ENCODE measurements at places on chromosomes 16 and 17.

DNA sequence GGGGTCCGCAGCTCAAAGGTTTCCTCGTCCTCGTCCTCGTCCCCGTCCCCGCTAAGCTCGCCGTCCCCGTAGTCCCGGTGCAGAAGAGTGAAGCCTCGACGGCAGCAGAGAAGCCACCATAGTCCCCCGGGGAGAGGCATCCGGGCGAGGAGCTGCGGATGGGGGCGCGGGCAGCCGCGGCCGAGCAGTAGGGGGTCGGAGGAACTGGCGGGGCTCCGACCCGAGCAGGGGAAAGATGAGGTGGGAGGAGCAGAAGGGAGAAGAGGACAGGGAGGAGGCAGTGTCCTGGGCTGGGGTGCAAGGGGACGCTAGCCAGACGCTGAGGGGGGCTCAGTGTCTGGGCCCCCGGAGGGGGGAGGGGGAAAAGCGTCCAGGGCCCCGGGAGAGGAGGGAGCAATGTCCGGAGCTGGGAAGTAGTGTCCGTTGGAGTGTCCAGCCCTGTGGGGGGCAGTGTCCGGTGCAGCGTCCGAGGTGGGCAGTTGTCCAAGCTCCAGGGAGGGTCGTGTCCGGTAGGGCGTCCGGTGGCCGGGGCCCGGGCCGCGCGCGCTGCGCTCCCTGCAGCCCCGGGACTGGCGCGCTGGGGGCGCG is at the start of gene PLEKHH3:
PLEKHH3 (minus strand) TSS at position 571 of the 588 bp plus-strand sequence; CDS start at position 140, 431 bp downstream.
- DNase-seq, result no peak

GRCh38 chr17:76714822-76715495 is 4.2 kb upstream of the MXRA7 start:
- peak; percentile 52 for DNase-seq

DNA sequence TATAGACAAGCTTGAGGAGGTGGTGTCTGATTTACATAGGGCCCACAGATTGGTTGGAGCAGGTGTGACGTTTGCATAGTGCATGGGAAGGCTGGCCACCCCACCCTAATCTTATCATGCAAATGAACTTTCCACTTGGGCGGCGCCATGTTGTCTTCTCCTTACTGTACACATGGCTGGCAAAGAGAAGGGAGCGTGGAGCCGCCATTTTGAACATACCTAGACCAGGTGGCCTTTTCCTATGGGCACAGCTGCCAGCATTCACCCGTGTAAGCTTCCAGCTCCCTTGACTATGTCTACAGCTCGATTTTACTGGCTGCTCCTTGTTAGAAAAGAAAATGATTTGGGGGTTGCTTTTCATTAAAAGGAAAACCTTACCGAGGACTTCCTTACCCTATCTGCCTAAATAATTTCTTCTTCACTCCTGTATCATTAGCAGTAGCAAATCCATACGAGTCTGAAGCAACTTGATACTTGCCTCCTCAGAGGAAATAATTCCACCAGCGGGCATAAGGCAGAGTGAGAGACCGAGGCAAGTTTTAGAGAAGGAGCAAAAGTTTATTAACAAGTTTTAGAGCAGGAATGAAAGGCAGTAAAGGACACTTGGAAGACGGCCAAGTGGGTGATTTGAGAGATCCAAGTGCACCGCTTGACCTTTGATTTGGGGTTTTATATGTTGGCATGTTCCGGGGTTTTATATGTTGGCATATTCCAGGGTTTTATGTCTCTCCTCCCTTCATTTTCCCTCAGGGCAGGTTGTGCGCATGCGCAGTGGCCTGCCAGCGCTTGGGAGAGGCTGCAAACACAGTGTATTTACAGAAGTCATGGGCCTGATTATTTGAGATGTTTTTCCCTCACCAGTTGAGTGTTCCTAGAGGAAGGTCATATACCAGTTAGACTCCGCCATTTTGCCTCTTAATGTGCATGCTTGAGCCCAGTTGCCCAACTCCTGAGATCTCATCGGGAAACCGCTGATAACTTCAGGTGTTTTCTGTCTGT is 65.7 kb downstream of the MARF1 start:
- DNase-seq, result no peak

DNA sequence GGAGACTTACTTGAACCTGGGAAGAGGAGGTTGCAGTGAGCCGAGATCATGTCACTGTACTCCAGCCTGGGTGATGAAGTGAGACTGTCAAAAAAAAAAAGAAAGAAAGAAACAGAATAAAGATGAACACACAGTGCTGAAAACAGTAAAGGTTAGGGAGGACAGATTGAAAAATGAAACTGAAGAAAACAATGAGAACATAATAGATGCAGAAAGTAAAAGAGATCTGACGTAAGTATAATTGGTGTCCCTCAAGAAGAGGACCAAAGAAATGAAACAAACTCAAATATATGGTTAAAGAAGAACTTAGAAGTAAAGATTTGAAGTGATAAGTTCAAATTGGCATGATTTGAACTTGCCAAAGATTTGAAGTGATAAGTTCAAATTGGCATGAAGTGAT is 7.1 kb downstream of the DCAF7 start:
- no peak for DNase-seq

- DNase-seq, result no peak
These were observed 8.9 kb upstream of the KRTAP17-1 start for GRCh38 chr17:41324180-41325075.

DNA sequence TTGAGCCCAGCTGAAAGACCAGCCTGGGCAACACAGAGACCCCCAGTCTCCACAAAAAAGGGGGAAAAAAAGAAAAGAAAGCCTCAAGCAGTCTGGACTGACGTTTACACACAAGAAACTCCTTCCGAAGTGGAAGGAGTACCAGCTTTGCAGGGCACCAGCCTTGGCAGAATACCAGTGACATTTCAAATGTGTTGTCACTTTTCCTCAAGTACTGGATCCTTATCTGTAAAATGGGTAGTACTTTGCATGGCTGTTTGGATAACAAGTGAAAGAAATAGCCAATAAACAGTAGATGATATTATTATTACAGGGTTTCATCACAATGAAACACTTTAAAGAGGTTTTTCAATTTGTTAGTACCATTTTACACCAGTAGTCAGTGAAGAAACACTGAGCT is 14.2 kb downstream of the YWHAE start:
- DNase-seq, result no peak

GRCh38 chr17:15265131-15265530 is at the start of gene PMP22:
TSS of gene PMP22 (minus strand) at chr17:15265326. CDS start at chr17:15260727, 4,599 bp downstream.
- DNase-seq, result no peak

- no peak for DNase-seq
These were observed 388.5 kb upstream of the TNRC6C start for GRCh38 chr17:77569846-77570564.

DNA sequence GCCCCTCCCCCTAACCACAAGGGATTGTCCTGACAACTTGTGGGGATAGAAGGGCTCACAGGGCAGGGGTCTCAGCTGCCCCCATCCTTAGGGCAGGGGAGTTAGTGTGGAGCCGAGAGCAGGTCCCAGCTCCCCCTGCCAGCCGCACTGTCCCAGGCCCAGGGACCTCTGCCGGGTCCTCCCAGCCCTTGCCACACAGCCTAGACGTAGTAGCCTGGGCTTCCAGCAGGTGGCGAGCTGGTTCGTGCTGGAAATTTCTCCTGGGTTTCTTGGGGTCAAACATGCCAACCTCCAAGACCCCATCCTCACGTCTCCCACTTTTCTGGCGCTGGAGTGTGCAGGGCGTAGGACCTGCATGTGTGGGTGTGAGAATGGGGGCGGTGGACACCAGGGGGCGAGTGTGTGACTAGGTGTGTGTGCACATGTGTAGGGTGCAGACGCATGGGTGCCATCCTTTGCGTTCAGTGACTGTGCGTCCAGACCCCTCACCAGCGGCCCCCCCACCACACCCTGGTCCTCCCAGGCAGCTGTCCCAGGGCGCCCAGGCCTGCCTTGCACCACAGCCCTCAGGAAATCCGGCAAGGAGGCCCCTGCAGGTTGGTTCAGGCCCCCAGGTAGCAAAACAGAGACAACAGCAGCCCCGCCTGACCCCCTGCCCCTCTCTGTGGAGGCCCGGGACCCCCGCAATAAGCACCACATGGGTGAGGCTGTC is 29.5 kb downstream of the SBK1 start:
- peak; percentile 20 for DNase-seq

DNA sequence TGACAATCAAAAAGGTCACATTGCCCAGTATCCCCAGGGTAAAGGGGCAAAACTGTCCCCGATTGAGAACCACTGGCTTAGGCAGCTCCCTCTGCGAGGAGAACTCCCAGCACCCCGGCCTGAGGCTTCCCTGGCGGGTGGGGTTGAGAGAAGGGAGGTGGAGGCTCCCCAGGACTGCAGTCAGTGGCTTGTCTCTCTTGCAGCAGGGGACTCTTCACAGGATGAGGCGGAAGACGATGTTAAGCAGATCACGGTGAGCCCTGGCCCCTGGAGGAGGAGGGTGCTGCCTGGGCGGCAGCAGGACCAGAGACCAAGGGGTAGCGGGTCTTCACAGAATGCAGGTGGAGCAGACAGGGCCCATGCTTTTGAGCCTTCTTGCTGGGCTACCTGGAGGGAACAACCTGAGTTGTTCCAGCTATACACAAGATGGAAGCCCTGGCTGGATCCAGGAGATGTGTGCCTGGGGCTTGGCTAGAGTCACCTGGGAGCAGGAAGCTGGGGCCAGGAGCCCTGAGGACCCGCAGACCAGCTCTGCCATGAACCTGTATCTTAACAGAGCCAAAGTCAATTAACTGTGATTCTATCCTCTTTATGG is 16.8 kb downstream of the POLR3E start:
- no peak for DNase-seq

- DNase-seq, result no peak
These were observed 80.8 kb upstream of the HSBP1 start for GRCh38 chr16:83727018-83727417.

GRCh38 chr16:89691231-89691985 is 4.9 kb downstream of the CDK10 start:
- no peak for DNase-seq

- no peak for DNase-seq
These were observed 10.4 kb downstream of the PRR11 start for GRCh38 chr17:59165933-59166342.

DNA sequence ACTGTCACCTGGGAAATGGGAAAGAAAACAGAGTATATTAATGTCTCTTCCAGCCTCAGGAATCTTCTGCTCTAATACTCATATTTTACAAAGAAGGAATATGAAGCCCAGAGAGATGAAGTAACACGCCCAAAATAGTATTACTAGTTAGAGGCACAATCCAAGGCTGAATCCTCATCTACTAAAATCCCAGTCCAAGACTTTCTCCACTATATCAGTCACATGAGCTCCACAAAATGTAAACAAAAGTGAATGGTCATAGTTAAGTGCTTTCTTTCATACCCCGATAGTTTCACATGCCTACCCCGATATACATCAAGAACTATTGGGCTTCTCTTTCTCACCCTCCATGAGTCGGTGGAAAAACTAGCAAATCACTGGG is 965 bp downstream of the INTS2 start:
- DNase-seq, result no peak

- DNase-seq, result no peak
These were observed 37.6 kb downstream of the WSCD1 start for GRCh38 chr17:6107791-6108190.

GRCh38 chr17:28926366-28926765 is 23.5 kb upstream of the DHRS13 start:
- DNase-seq, result no peak

GRCh38 chr17:83144421-83145357 is 65.3 kb downstream of the METRNL start:
- no peak for DNase-seq

GRCh38 chr16:26905336-26905735 is 161.4 kb upstream of the C16orf82 start:
- DNase-seq, result no peak

GRCh38 chr17:81422776-81423697 is 27.8 kb downstream of the BAHCC1 start:
- DNase-seq, result no peak

GRCh38 chr16:65740711-65741110 is 618.8 kb upstream of the CDH11 start:
- DNase-seq, result no peak

DNA sequence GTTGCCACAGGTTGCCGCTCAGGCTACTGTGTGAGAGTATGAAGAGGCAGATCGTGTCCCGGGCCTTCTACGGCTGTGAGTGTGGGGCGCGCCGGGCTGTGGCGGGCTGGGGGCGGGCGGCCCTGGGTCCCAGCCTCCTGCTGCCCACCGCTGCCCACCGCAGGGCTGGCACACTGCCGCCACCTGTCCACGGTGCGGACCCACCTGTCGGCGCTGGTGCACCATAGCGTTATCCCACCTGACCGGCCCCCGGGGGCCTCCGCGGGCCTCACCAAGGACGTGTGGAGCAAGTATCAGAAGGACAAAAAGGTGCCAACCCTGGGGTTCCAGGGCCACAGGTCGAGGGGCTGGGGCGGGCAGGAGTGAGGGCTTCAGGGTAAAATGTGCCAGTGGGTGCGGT is 28.7 kb downstream of the MNT start:
- DNase-seq, result no peak

GRCh38 chr16:17328932-17329331 is 141.8 kb downstream of the XYLT1 start:
- DNase-seq, result no peak

GRCh38 chr16:60727851-60728250 is 1308.4 kb downstream of the CDH8 start:
- no peak for DNase-seq

DNA sequence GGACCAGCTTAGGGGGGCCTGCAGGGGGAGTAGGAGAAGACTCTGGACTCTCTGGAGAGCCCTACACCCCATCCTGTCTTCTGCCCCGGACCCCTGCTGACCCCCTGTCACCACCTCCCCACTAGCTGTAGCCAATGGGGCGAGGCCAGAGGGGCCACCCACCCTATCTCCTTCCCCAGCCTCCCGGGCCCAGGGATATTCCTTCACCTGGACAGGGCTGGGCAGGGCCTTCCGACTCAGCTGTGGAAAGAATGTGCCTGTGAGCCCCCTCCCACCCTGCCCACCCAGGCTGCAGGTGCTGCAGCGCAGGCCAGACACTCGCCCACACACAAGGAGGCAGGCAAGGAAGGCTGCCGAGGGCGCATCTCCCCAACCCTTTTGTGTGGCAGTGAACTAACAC is 23.0 kb downstream of the TSPOAP1 start:
- DNase-seq, result no peak

DNA sequence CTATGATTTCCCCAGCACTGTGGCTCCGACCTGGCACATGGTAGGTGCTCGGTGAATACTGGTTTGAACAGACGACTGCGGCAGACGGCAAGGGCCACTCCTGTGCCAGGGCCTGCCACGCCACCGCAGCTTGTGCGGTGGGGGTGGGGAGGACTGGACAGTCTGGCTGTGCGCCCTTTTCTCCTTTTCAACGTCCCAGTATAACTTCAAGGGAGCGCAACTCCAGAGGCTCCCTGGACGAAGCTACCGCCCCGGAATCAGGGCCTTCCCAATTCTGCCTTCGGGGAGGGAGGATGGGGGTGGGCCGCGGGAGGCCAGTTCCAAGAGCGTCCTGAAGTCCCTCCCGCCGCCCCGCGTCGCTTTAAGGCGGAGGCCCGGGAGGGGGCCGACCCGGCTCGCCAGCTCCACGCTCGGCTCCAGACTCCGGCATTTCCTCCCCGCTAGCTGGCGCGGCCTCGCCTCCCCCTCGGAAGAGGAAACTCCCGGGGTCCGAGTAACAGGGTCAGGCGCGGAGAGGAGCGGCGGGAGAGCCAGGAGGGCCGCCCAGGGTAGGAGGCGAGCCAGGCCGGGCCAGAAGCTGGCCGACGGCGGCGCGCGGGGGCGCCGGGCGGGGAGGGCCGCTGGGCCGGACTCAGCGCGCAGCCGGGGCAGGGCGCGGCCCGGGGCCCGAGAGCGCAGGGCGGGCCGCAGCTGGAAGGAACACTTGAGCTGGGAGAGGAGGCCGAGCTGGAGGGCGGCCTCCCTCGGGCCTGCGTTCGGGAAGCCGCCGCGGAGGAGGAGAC is at the start of gene ITPRIPL2:
ITPRIPL2 (plus strand) TSS at position 388 of the 782 bp plus-strand sequence. CDS start 498 bp downstream, outside the sequence.
- no peak for DNase-seq

Data from stimulated activated CD4-positive, alpha-beta T cell treated with anti-CD3 and anti-CD28 coated beads, Interleukin-12 subunit alpha, Interleukin-12 subunit beta, amount 100 ng/mL, for 24 hours (primary cell).